ENCODE measurements at places on chromosomes 4 and X.

GRCh38 chr4:957231-957580 lies 16.2 kb downstream of the DGKQ start:
- DNase-seq = no peak

GRCh38 chrX:150185766-150186165 lies 177.4 kb upstream of the MAMLD1 start:
- no peak for DNase-seq

GRCh38 chrX:43962636-43963035 lies 10.6 kb downstream of the NDP start:
- no peak for DNase-seq

DNA sequence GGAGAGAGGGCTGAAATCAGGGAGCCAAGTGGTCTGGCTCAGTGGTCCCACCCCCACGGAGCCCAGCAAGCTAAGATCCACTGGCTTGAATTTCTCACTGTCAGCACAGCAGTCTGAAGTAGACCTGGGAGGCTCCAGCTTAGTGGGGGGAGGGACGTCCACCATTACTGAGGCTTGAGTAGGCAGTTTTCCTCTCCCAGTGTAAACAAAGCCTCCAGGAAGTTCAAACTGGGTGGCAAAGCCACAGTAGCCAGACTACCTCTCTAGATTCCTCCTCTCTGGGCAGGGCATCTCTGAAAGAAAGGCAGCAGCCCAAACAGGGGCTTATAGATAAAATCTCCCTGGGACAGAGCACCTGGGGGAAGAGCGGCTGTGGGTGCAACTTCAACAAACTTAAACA lies 88.1 kb downstream of the NPFFR2 start:
- DNase-seq = no peak

GRCh38 chr4:87949961-87950360 lies 25.6 kb upstream of the SPP1 start:
- no peak for DNase-seq

- no peak for DNase-seq
These were observed 78.7 kb upstream of the OGT start for GRCh38 chrX:71454222-71454621.

DNA sequence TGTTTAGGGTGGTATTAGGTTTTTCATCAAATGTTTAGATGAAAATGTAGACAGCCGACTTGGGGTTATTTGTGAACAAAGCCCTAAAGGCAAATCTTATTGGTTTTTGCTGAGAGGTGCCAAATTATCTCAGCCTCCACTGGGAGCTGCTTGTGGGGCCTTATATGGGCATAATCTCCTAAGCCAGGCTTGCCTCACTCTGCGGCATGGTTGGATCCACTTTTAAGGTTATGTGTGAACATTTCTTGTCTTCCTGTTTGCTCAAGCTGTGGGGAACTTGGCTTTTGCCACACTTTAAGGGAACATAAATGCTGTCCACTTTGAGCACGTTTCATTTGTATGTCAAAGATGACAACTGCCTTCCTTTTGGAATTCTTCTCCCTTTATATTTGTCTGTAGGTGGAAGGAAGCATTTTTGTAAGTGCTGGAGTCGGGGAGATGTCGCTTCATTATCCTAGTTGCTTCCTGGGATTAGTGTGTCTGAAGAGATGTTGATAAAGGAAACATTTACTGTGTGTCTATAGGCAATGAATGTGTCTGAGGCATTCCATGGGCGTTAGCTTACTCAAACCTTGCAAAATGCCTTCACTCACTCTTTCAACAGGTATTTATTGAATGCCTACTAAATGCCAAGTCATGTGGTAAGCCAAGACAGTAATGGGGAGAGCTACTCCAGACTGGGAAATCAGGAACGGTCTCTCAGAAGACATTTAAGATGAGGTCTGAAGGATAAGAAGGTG lies 78.3 kb downstream of the SLC9A6 start:
- no peak for DNase-seq

GRCh38 chrX:110394651-110395050 lies 36.0 kb downstream of the RTL9 start:
- DNase-seq = no peak

- no peak for DNase-seq
These were observed 7.2 kb downstream of the GSTCD start for GRCh38 chr4:105715692-105716278.

GRCh38 chrX:120517936-120518335 lies 42.8 kb downstream of the CUL4B start:
- no peak for DNase-seq

DNA sequence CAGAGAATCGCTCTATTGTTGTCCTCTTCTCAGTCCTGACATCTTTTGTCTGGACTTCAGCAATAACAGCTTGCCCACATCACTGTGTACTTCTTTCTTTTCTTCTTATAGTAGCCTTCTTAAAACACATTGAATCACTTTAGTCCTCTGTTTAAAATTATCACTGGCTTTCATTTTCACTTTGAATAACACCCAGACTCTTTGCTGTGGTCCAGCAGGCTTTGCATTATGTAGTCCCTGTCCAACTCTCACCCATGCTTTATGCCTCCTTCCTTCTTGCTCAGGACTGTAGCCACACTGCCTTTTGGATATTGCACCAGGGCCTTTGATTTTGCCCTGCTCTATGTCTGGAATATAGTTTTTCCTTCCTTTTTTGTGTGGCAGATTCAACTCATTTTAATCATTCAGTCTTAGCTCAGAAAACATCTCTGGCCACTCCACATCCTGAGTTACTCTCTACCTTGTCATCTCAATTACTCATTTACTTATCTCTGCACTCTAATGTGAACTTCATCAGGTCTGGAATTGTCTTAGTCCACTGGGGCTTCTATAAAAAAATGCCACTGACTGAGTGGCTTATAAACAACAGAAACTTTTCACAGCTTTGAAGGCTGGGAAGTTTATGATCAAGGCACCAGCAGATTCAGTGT lies 168.2 kb downstream of the C4orf33 start:
- no peak for DNase-seq

DNA sequence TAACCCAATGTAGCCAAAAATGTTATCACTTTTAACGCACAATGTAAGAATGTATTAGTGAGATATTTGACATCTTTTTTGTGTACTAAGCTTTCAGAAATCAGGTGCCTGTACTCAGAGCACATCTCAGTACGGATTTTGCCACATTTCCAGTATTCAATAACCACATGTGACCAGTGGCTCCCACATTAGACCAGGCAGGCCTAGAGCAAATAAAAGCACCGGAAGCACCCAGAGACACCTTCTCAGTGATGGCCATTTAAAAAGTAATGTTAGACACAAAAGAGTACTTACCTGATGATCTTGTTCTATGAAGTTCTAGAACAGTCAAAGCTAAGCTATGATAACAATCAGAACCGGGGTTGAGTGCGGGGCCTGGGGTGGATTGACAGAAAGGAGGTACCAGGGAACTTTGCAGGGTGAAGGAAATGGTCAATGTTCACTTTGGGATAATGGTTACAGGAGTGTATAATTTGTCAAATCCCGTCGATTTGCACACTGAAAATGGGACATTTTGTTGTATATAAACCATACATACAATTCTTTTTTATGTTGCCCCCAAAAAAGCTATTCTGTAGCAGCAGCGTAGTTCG lies 1.2 kb downstream of the CTPS2 start:
- DNase-seq = no peak

DNA sequence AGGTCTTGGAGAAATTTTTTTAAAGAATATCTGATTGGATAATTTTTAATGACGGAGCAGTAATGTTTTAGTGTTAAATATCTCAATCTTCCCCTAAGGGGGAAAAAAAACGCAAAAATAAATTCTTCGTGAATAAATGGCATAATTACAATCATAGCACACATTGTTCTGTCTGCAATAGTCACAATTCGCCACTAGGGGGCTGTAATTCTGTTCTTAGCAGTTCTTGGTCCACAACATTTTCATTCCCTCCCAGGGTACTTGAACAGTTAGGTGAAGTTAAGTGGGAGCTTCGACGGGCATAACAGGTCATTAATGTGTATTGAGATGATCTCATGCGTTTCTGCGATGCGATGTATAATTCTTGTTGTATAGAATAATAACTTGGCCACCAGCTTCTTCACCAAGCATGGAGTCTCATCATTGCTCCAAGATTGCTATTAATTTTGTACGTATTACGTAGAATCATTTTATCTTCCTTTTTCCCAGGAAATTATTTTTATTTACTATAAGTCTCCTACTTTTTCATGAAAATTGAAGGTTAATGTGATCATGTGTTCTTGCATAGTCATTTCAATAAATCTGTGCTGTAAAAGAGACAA lies 27.2 kb downstream of the HTR2C start:
- DNase-seq = no peak

- DNase-seq = no peak
These were observed 364.9 kb downstream of the ZNF674 start for GRCh38 chrX:46180258-46180687.

GRCh38 chr4:148737061-148737770 lies 295.0 kb upstream of the NR3C2 start:
- no peak for DNase-seq

DNA sequence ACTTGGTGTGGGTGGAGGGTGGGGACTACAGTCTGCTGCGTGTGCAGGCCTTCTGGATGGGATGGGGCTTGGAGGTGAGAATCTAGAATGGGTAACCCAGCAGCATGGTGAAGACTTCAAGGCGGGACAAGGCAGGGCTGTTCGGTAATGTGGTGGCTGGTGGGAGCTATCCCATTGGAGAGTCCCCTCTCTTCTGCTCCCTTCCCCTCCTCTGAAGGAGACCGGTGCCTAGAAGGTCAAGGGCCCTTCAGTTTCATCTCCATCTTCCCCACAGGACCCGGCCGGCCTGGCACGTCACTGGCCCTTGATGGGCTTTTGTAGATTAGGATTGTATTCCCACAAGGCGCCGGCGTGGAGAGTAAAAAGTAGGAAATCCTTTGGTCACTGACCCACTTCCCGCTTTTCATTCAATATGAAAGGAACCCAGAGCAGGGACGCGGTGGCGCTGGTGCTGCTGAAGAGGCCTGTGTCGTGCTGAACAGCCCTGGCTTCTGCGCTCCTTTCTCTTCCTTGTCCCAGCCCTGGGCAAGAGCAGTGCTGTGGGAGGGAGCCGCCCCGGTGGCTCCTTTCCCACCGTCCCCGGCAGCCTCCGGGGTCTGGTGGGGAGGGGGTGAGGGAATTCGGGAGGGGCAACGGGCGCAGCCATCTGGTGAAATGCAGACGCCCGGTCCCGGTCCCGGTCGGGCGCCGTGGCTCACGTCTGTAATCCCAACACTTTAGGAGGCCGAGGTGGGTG lies 7.3 kb upstream of the HMGB3 start:
- no peak for DNase-seq

GRCh38 chr4:38529189-38530115 lies 134.5 kb upstream of the KLF3 start:
- DNase-seq = no peak

GRCh38 chr4:51907006-51907669 lies 64.2 kb downstream of the DCUN1D4 start:
- DNase-seq = no peak

Measured in left forelimb (tissue), 1 donor.